ENCODE measurements at places on chromosomes 12 and 14.

DNA sequence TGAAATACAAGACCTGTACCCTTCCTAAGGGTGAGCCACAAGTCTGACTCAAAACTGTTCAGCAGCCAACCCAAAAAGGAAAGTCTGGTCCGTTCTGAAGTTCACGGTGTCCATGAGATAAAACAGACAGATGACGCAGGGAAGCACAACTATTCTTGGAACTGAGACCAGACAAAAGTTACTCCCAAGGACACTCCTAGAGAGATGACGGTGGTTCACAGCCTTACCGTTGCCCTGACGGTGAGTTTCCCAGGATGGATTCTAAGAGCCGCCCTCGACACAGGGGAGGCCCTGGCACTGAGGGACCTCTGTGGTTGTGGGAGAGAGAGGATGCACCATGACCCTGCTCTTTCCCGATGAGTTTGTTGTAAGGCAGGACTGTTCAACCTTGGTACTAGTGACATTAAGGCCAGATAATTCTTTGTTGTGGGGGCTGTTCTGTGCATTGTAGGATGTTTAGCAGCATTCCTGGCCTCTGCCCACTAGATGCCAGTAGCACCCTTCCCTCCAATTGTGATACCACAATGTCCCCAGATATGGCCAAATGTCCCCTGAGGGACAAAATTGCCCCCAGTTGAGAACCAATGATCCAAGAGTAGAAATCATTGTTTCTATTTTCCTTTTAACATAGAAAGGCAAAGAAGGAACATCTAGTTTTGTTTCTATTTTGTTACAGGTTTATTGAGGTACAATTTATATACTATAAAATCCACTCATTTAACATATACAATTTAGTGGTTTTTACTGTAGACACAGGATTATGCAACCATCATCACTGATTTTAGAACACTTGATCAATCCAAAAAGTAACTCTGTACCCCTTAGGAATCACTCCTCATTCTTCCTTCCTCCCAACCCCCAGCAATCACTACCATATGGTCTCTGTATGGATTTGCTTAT, 23.0 kb downstream of the OR10P1 start:
- DNase-seq, result peak; percentile 70

GRCh38 chr12:1527789-1528188, 66.6 kb downstream of the FBXL14 start:
- DNase-seq, result no peak

DNA sequence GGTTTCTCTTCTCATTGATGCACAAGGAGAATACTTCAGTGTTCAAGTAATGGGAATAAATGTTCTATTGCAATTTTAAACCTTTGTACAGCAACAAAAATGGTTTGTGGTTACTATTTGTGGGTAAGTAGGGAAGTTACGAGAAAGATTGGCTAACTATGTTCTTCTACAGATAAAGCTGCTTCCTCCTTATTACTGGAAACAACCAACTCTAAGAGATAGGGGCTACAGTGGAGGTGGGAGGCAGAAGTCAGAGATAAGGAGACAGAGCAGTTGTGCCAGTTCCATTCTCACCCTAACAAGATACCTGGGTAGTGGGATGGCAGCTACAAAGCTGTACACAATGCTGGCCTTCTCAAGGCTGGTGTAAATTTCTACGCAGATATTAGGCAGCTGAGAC, 16.2 kb downstream of the NOXRED1 start:
- no peak for DNase-seq

DNA sequence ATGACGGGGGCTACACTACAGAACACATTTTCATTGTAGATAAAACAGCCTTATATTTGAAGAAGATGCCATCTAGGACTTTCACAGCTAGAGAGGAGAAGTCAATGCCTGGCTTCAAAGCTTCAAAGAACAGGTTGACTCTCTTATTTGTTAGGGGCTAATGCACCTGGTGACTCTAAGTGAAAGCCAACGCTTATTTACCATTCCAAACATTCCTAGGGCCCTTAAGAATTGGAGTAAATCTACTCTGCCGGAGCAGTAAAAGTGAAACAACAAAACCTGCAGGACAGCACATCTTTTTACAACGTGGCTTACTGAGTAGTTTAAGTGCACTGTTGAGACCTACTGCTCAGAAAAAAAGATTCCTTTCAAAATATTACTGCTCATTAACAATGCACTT, 487.2 kb upstream of the SOX5 start:
- DNase-seq, result no peak

GRCh38 chr12:60072911-60073310, 477.1 kb downstream of the SLC16A7 start:
- DNase-seq, result no peak

DNA sequence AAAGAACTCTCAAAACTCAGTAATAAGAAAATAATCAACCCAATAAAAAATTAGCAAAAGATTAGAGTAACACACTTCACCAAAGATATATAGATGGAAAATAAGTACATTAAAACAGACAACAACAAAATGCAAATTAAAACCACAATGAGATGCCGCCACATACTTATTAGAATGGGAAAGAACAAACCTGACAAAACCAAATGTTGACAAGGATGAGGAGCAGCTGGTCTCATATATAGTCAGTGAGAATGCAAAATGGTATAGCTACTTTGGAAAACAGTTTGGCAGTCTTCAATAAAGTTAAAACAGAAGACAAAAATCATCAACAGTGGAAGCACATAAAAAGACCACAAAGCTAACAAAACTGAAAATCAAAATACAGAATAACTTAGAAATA, 29.1 kb downstream of the CRY1 start:
- no peak for DNase-seq

- no peak for DNase-seq
Measured at GRCh38 chr12:93184672-93185368, 192.9 kb upstream of the NUDT4 start.

GRCh38 chr12:103969391-103969790, 3.7 kb downstream of the TDG start:
- DNase-seq, result no peak

GRCh38 chr12:48827513-48828096, 9.3 kb downstream of the CACNB3 start:
- DNase-seq, result no peak

Measured in right atrium auricular region (tissue), 2 donors.